Right lung (tissue), 10 donors: ENCODE measurements at places on chromosomes 6 and 20.
A peak's percentile ranks its signal among the peaks of the same experiment; 100 is the strongest.

GRCh38 chr20:31990641-31991338 lies 19.4 kb upstream of the CCM2L start:
- no peak for DNase-seq

GRCh38 chr6:33761922-33762629 lies 15.4 kb upstream of the IP6K3 start:
- no peak for DNase-seq

DNA sequence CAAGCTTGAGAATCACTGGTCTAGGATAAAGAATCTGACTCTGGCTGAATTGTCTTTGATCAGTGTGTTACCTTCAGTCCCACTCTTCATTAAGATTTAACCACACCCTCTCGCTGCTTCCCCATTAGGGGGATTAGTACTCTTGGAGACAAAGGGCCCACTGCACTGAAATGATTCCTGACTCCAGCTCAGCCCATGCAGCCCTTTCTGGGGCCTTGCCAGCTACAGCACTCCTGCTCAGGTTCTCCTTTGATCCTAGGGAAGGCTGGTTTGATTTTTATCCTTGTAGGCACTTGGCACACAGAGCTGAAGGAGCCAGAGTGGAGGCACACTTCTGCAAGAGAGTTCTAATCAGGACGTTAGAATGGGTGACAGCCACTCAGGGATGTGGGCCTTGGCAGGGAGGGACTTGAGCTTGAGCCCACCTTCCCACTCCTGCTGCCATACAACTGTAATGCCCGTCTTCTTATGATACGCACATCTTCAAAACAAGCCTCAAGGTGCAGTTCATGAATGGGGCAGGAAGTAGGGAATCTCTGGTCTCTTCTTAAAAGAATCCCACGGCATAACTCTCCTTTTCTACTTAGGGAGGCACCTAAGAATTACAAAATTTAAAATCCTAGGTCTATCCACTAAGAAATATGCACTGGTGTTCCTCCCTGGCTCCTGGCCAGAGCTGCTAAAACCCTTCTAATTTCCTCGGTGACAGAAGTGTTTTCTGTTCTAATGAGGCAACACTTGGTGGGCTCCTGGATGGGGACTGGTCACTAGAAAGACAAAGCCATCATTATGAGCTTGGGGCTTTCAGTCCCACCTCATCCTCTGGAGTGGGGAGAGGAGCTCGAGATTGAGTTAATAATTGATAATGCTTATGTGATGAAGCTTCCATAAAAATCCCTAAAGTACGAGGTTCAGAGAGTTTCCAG lies 1.5 kb upstream of the SLA2 start:
- DNase-seq = peak; percentile 34

DNA sequence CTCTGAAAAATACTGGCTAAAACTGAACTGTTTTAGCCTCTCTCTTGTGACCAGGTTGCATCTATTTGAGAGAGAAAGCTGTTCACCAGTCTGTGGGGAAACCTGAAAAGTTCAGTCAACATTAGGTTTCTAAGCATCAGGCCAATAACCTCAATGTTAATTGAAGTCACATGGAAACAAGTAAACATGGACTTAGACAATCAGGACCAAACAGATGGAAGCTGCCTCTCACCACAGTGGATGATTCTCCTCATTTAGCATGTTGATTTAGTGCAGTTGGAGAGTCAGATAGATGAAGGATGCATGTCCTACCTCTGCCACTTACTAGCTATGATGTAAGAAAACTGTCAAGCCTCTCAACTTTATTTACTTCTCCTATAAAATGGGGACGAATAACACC lies 18.2 kb downstream of the SCGN start:
- no peak for DNase-seq

DNA sequence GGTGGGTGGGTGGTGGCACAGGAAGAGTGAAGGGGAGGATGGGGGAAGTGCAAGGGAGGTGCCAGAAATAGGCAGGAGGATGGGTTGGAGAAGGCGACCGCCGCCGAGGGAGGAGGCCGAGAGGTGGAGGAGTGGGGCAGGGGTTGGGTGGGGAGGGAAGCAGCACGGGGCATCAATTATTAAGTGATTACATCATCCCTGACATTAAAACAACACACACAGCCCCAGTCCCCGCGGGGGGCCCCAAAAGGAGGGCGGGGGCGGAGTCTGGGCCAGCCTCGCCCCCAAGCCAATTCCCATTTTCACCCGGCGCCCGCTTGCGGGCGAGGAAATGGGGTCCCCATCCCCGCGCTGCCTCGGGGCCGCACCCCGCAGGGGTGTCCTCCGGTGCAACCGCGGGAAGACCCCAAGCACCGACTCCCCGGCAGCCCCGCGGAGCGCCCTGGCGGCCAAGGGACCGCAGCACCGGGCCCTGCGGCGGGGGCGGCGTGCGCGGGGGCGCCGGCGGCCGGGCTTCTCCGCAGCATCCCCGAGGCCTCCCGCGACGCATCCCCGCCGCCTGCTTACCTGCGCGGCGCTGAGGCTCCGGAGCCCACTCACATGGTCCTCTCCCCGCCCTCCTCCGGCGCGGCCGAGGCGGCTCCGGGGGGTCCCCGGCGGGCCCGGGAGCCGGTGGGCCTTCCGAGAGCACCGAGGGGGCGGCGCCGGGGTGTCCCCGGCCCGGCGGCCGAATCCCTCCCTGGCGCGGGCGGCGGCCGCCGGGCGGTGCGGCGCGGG lies 663 bp downstream of the FYN start:
- DNase-seq = peak; percentile 62

DNA sequence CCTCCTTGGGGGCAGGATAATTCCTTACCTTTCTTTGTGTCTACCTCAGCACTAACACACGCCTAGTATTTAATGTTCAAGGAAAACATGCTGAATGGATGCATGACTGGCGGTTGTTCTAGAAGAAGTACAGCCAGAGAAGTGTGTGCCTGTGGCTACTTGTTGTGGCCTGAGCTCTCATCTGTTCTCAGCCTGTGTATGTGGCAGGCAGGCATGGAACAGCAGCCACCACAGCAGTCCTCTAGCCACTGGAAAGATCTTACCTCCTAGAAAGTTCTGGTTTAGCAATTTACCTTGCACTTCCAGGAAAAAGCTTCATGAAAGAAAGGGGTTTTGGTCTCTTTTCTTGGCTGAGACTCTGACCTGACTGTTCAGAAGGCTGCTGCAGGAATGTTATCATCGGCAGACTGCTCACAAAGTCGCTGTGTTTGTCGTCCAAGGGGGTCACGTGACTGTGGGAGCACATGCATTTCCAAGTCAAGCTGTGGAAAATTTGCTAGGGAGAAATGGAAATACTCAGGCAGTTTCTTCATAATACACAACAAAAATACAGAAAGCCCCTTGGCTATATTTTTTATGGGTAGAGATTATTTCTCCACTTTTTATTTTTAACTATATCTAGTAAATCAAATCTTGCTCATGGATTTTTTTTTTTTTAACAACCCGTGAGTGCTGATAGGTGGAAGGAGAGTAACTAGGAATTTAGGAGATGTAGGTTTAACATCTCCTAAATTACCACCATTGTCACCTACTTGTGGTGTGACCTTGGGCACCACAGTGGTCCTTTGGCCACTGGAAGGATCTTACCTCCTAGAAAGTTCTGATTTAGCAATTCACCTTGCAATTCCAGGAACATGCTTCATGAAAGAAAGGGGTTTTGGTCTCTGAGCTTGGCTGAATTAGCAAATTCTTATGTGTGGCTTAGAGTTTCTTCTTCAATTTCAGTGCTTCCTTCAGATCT lies 110.8 kb upstream of the GPR6 start:
- peak; percentile 36 for DNase-seq

GRCh38 chr6:21159465-21159864 lies 434.1 kb upstream of the SOX4 start:
- DNase-seq = no peak

DNA sequence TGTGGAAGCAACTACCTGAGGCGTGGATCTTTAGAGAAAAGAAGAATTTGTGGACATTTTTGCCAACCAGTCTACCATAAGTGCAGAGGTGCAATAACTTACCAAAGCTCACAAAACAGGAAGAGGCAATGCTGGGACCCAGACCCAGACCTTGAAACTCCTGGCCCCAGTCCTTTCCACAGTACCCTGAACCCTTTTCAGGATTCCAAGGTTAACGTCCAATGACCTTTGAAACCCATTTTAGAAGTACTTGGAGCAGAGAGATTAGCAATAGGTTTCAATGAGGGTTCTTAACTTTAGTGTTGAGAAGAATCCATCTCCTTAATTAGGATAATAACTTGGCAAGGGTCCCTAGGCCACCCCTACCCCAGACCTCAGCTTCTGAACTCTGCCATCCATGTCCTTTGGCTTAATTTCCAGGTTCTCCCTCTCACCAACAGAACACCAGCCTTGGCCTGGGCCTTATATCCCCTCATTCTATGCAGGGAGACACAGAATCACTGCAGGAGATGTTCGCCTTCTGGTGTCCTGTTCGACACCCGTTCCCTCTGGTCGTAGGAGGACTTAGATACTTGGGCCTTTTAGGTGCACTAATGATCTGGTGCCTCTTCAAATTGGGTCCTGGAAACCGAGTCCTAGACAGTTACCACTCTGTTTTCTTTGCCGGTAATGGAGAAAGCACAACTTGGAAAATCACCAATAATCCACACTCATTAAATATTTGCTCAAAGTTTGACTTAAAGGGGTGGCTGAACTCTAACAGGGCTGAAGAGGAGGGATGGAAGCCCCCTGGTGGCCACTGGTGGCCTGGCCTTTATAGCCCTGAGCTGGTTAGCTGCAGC lies 40.6 kb downstream of the ISM1 start:
- DNase-seq = no peak

GRCh38 chr6:77930952-77931351 lies 278.1 kb downstream of the MEI4 start:
- no peak for DNase-seq

GRCh38 chr6:119891644-119892043 lies 542.1 kb upstream of the MAN1A1 start:
- no peak for DNase-seq

- no peak for DNase-seq
These were observed 217.4 kb upstream of the PLCB4 start for GRCh38 chr20:8851446-8851845.

GRCh38 chr20:46260480-46260879 lies 47.8 kb downstream of the CDH22 start:
- no peak for DNase-seq

DNA sequence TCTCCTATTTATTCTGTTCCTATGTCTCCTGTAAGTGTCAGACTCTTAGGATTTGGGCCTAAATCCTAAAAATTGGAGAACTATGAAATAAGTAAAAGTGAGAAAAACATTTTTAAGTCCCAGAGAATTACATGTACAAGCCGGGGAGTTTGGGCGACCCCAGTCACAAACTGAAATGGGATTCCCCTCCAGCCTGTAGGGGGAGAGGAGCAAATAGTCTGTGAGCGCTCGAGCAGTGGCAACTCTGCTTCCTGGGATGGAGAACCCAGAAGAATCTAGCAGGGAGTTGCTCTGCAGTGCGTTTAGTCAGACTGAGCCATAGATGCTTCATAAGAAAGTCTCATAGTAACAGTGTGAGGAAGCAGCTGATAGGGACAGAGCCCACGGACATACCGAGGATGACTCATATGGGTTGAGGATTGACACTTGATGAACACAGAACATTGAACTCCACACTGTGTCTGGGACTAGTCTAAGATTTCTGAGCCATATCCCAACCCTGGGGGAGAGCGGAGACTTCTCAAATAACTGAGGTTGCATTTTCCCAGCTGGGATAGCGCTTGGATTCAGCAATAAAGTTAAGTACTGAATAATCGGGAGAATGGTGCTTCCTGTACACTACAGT lies 437.2 kb downstream of the BCKDHB start:
- DNase-seq = no peak
